ENCODE measurements at places on chromosomes 1 and 21.

GRCh38 chr21:17114045-17114444, 398.8 kb upstream of the CXADR start:
- no peak for DNase-seq

GRCh38 chr1:30376054-30376697, 347.2 kb downstream of the MATN1 start:
- DNase-seq, result no peak

- DNase-seq, result no peak
These were observed 1.0 kb downstream of the LYST start for GRCh38 chr1:235865565-235866204.

DNA sequence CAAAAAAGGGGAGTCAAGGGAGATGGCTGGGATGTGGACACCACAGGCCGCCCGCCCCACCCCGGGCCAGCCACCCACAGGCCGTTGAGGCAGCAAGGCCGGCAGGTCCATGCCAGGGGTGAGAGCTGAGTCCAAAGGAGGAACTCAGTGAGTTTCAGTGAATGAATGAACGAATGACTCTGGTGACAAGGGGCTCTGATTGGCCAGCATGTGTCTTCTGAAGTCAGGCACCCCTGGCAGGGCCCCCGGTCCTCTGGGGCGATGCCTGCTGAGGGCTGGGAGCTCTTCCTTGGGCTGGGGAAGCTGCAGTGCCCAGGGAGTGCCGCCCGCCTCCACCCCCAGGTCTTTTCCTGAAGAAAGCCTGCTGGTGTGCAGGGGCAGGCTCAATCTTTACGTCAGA, 236.1 kb upstream of the VAMP3 start:
- no peak for DNase-seq

- no peak for DNase-seq
These were observed 40.6 kb downstream of the SELL start for GRCh38 chr1:169670836-169671235.

DNA sequence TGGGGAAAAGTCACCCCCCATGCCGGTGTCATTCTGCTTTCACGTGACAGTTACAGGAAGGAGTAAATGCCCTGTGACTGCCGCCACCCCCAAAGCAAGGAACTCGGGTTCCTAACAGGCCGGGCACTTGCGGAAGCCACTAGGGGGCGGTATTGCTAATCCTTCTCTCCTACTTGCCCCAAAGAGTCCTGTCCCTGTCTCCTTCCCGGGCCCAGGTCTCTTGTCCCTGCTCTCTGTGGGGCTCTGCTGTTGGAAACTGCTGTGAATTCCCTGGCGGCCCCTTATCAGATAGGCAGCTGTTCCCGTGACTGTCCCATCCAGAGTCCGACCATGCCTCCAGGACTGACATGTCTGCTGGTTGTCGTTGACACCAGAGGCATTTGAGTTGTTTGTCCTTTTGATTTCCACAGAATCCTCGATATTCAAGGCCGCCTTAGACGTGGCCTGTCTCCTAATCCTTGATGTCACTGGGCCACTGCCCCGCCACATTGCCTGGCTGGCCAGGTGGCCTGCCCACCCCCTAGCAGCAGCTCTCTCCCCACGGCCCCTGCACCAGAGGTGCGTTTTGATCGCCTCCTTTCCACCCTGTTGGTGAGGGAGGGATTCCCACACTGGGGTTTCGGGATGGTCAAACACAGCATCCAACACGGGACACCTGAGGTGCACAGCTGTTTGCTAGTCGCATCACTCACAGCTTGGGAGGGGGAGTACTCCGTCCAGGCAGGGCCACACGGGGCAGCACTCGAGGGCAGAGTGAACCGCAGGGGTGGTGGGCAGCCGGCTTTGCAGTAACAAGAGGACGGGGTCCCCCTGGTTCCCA, 37.3 kb downstream of the CHAF1B start:
- DNase-seq, result peak; percentile 68

DNA sequence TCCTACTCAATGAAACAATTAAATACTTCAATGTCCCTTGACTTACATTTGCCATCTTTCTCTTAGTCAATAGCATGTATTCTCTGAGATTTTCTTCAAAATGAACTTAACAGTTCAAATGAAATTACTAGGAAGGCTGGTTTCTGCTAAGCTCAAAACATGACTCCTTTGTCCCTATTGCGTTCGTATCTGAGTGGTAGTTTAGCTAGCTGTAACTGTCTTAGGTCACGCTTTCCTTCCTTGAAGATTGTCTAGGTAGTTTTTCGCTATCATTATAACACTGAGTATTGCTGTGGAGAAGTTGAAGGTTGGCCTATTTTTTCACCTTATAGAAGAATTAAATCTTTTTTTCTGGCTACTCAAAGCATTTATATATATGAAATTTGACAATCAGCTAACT, 1535.2 kb downstream of the PLA2G4A start:
- no peak for DNase-seq

DNA sequence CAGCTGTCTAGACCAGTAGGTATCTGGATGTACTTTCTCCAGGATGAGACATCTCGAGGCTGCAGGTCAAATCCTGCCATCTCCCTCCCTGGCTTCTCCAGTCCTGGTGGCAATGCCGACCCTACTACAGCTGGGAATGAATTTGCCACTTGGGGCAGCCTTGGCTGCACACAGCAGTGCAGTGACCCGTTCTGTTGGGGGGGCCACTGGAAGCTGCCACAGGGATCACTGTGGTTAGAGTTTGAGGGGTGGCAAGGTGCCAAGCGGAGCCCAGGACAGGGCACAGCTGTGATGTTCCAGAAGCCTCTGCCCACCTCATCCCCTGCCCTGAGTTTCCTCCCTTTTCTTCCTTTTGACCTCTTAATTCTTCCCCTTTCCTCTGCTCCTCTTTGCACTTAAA, 17.1 kb downstream of the COL6A2 start:
- DNase-seq, result no peak

DNA sequence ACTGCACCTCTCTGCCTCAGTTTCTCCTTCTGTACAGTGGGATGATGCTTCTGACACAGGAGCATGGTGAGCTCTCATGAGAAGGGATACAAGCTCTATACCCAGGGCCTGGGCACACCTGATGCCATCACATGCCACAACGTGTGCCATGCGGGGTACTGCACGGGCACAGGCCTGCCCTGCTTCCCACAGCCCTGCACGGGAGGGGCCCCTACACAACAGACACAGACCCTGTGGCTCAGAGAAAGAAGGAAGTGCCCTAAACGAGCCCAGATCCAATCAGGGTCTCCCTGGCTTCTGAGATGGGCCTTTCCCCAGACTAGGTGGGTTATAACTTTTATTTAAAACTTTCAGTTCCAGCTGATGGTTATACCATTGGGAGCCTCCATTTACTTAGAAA, 24.6 kb downstream of the C2CD2 start:
- DNase-seq, result no peak

DNA sequence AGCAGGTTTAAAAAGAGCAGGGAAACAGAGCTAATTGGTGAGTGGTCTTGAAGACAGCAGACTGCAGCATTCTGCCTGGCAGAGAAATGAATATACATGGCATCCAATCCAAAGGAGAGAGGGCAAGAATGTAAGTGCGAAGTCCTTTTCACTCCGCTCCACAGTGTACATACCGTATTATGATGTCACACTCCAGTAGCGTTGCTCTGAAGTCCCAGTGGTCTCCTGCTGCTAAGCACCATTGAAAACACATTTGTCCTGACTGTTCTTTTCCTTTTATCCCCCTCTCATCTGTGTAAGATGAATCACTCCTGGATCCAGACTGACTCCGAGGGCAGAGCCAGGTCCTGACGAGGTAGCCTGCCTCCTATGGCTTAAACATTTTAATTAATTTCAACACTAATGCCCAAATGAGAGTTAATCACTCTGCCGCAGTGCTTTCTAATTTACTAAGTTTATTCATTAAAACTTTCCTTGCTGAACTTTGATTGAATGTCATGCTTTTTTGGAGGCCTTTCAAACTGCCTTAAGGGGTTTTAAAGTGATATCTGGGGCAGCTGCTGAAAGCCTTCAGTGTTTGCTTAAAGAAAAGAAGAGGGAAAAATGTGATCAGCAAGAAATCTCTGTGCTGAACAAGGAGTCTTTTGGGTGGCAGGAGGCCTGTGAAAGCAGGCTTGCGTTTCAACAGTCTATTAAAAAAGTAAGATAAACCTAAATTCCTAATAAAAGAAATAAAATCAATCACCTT, 227.2 kb downstream of the ATG4C start:
- no peak for DNase-seq

DNA sequence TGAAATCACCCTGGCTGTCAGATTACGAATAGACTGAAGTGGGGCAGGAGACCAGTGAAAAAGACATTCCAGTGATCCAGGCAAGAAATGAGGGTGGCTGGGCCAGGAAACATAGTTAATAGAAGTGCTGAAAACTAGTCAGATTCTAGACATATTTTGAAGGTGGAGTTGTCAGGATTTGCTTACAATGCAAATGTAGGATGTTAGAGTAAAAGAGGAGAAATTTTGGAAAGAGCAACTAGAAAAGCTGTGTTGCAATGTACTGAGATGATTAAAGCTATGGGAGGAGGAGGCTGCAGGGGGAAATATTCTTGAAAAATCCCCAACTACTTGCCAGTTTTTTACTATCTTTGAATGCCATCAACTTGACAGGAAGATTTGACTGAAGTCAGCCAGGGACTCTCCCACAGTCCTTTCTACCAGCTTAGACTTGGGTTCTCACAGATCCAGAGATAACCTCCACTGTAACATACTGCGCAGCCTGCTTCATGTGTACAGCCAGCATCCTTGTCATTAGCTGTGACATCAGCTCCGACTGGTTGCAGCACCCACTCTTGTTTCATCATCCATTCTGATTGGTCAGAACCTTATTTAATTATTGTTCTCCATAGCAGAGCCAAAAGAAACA, 109.7 kb downstream of the TSEN15 start:
- DNase-seq, result peak; percentile 97

GRCh38 chr1:210397252-210397651, 68.5 kb downstream of the HHAT start:
- DNase-seq, result no peak

DNA sequence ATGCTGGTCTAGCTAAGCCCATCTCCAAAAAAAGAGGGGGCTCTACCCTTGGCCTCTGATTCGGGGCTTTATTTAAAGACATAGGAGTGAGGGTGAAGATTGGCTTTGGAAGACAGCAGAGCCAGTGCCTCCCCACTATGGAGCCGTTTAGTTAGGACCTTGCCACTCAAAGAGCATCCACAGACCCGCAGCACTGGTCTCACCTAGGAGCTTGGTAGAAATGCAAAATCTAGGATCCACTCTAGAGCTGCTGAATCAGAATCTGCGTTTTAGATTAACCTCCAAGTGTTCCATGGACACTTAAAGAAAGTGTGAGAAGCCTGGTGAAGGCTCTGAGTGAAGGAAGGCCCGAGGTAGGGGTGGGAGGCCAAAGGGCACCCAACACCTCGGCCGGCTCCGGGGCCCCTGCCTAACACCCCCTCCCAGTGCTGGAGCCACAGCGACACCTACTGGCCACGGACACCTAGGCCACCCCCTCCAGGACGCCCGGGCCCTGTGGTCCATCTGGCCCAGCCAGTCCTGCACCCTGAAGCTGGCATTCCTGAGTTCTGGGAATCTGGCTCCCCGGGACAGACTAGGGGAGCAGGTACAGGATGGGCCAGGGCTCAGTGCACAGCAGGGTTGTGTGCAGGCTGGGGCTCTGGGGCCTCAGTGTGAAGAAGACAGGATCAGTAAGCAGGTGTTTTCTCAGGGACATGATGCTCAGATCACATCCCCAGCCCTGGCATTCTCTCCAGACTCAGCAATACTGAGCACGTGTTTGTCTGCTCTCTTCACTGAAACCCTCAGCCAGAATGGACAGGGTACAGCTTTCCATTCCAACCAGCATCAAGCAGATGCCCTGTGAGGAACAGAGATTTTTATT, 79.2 kb downstream of the TMEM53 start:
- DNase-seq, result peak; percentile 61

- no peak for DNase-seq
These were observed 13.0 kb upstream of the SLC35A3 start for GRCh38 chr1:99956755-99957154.

GRCh38 chr1:234230414-234230862, 142.8 kb upstream of the COA6 start:
- no peak for DNase-seq

GRCh38 chr1:31787261-31787660, 23.1 kb upstream of the ADGRB2 start:
- DNase-seq, result no peak

GRCh38 chr1:165629848-165630628, 996 bp upstream of the MGST3 start:
- no peak for DNase-seq

DNA sequence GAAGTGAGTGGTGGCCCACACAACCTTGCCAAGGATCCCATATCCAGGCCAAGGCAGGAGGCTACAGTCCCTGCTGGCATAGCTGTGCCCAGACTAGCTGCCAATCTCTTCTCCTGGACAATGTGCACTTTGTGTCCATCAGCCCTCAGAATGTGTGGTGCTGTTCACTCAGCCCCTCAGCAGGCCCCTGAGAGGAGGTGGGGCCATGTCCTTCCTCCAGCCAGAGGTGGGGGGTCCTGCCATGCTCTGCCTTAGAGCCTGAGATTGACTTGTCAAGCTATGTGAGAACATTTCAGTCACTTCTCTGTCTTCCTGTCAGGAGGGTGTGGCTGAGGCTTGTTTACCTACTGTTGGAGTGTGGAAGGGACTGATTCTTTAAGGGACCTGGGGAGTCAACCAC, 1.4 kb downstream of the NCF2 start:
- DNase-seq, result peak; percentile 58

GRCh38 chr1:26775666-26776065, 12.1 kb upstream of the PIGV start:
- DNase-seq, result no peak

DNA sequence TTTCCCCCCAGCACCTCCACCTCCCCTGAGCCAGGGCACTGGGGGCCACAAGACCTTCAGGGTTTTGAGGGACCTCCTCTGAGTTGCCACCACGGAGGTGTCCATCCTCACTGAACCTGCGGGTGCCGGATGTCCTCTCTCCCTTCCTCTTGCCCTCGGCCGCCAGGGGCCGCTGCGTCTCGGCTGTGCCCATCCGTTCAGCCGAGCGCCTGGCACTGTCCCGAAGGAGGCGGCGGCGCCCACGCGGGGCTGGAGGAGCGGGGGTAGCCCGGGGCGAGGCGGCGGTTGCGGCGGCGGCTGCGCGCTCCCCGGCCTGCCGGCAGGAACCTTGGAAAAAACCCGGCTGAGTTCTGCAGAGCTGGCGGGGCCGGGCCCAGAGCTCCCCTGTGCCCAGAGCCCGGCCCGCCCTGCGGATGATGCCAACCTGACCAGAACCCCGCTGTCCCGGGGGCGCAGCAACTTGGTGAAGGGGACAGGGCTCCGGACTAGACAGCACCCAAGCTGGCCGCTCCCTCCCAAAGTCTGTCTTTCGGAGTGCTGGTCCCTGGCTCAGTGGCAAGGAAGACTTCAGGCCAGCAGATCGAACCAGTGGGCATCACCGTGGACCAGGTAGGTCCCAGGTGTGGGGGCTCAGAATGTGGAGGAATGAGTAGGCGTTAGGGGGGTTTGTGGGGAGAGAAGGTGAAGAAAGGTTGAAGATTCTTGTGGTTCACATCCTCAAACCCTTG, 3.7 kb upstream of the PPM1J start:
- DNase-seq, result peak; percentile 84

GRCh38 chr21:17616831-17617230, 4.1 kb upstream of the BTG3 start:
- no peak for DNase-seq

Measured in inflammatory macrophage treated with lipopolysaccharide for 4 hours (primary cell).